ENCODE measurements at places on chromosomes 12 and 14. TPM values are rescaled to one million over a fixed set of nuclear protein-coding genes. Genes with fewer than 3 reads are reported as not detected.

APOF gene
- not detected for total RNA-seq

CYP27B1 gene
- total RNA-seq: not detected

- H3K36me3 ChIP-seq: peaks cover 44% of the 10 kb centered on the region
- H3K27me3 ChIP-seq: no peaks in the 10 kb centered on the region
- no peaks in the 10 kb centered on the region for H3K4me1 ChIP-seq
- DNase-seq: no peak
- H3K27ac ChIP-seq: no peak overlapping the region
These were observed 16.2 kb downstream of the AACS start for GRCh38 chr12:125081427-125081826.

- peak overlapping the region; percentile 96 for H3K27ac ChIP-seq
- peaks cover 23% of the 10 kb centered on the region for H3K4me1 ChIP-seq
- H3K36me3 ChIP-seq: no peaks in the 10 kb centered on the region
These were observed 371 bp downstream of the CHD8 start for GRCh38 chr14:21455592-21455911.

DNAI7 gene
- not detected for total RNA-seq

- H3K36me3 ChIP-seq: no peaks in the 10 kb centered on the region
- H3K4me3 ChIP-seq: no peak overlapping the region
- H3K4me1 ChIP-seq: no peaks in the 10 kb centered on the region
- DNase-seq: no peak
These were observed 264.3 kb downstream of the PRKD1 start for GRCh38 chr14:29663281-29663801.

ABCC9 gene
- total RNA-seq: 3.7 TPM

GRCh38 chr12:26153421-26154154, 28.8 kb upstream of the BHLHE41 start:
- no peaks in the 10 kb centered on the region for H3K27me3 ChIP-seq
- no peaks in the 10 kb centered on the region for H3K4me1 ChIP-seq
- H3K4me3 ChIP-seq: no peak overlapping the region
- no peaks in the 10 kb centered on the region for H3K36me3 ChIP-seq
- peak; percentile 58 for DNase-seq

- H3K36me3 ChIP-seq: no peaks in the 10 kb centered on the region
- H3K27ac ChIP-seq: no peak overlapping the region
- no peaks in the 10 kb centered on the region for H3K27me3 ChIP-seq
These were observed 6.8 kb downstream of the CPNE6 start for GRCh38 chr14:24078146-24078545.

P2RX2 gene
- 3.8 TPM for total RNA-seq

DNA sequence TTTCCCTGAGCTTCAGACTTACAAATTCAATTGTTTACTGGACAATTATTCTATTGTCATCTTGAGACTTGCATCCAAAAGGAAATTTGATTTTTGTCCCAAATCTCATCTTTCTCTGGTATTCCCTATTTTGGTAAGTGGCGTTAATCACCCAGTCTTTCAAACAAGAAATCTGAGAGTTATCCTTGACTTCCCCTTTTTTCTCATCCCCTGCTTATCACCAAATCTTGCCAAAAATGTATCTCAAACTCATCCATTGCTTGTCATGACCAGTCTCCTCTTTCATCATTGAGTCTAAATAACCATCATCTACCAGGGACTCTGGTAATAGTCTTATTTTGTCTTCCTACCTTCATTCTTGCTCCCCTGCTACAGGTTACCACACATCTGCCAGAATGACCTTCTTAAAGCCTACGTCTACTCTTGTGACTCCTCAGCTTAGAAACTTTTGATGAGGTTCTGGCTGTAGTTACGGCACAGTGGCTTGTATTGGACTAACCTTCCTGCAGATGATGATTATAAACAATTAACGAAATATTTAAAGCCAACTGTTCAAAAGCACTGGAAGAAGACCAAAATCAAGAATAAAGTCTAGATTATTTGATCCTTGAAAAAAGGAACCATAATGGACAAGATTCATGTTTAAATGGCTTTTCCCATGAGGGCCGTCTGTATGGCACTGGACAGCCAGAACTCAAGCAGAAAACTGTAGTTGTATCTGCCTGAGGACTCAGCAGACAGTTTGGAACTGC, 9.0 kb upstream of the ANO2 start:
- no peak overlapping the region for H3K27ac ChIP-seq
- no peaks in the 10 kb centered on the region for H3K27me3 ChIP-seq
- DNase-seq: no peak
- no peaks in the 10 kb centered on the region for H3K36me3 ChIP-seq
- no peak overlapping the region for H3K4me3 ChIP-seq

LUM gene
- 65.2 TPM for total RNA-seq

GRCh38 chr14:73221945-73222344, 15.4 kb upstream of the PAPLN start:
- H3K4me3 ChIP-seq: no peak overlapping the region
- DNase-seq: no peak
- no peaks in the 10 kb centered on the region for H3K27me3 ChIP-seq
- H3K4me1 ChIP-seq: no peaks in the 10 kb centered on the region
- H3K27ac ChIP-seq: no peak overlapping the region

GRCh38 chr12:85190728-85191127, 89.3 kb upstream of the ALX1 start:
- H3K4me1 ChIP-seq: no peaks in the 10 kb centered on the region
- H3K36me3 ChIP-seq: no peaks in the 10 kb centered on the region
- no peak overlapping the region for H3K4me3 ChIP-seq
- no peak overlapping the region for H3K27ac ChIP-seq
- no peak for DNase-seq

GRCh38 chr14:92451755-92452154, 61.8 kb upstream of the RIN3 start:
- no peaks in the 10 kb centered on the region for H3K4me1 ChIP-seq
- no peak overlapping the region for H3K27ac ChIP-seq
- H3K36me3 ChIP-seq: no peaks in the 10 kb centered on the region
- no peaks in the 10 kb centered on the region for H3K27me3 ChIP-seq
- H3K4me3 ChIP-seq: no peak overlapping the region
- no peak for DNase-seq

DPF3 gene
- total RNA-seq: 11.1 TPM

DNA sequence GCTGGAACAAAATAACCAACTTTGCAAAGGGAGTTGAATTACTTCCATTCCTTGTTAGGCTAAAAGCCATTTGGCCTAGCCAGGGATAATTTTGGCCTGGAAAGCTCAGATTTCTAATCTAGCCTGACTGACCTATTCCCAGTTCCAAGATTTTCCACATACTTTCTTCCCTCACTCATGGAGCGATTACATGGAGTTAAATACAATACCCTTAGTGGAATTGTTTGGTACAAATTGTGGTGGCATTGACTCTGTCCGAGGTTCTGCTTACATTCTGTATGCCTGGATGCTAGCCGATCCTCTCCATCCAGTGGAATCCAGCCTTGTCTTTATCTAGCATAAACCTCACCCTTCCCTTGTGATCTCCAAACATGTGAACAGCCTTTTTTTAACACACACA, 965.1 kb downstream of the DIO2 start:
- no peak overlapping the region for H3K27ac ChIP-seq
- no peaks in the 10 kb centered on the region for H3K4me1 ChIP-seq
- H3K27me3 ChIP-seq: no peaks in the 10 kb centered on the region
- DNase-seq: no peak

GRCh38 chr12:101727098-101727497, 12.2 kb downstream of the SYCP3 start:
- no peak overlapping the region for H3K27ac ChIP-seq
- H3K36me3 ChIP-seq: no peaks in the 10 kb centered on the region
- no peak for DNase-seq
- H3K4me1 ChIP-seq: no peaks in the 10 kb centered on the region

DNA sequence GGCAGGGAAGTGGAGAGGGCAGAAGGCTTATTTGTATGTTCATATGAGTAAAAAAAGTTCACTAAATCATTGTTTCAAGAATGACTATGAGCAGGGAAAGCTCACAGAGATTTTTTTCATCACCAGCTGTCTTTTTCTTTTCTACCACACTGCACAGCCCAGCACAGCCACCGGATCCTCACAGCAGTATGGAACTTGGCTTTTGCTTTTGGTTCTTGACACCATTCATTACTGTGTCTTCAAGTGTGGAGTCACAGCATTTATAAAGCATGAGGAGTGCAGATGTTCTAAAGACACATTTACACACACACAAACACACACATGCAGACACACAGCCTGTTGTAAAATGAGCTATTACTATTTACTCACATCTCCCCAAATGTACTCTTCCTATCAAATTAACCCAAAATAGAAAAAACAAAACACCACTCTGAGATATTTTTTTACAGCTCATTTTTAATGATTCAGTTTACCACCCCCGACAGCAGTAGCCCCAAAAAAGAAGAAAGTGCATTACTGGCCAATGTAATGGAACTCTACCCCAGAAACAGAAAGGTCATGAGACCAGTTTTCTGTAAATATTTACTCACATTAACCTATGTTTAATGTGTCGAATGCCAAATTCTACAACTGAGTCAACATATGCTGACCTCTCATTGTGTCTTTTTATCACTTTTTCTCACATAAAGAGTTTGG, 60.5 kb downstream of the BTG1 start:
- no peak overlapping the region for H3K4me3 ChIP-seq
- no peaks in the 10 kb centered on the region for H3K36me3 ChIP-seq
- no peak overlapping the region for H3K27ac ChIP-seq
- H3K4me1 ChIP-seq: no peaks in the 10 kb centered on the region
- no peaks in the 10 kb centered on the region for H3K27me3 ChIP-seq

DNA sequence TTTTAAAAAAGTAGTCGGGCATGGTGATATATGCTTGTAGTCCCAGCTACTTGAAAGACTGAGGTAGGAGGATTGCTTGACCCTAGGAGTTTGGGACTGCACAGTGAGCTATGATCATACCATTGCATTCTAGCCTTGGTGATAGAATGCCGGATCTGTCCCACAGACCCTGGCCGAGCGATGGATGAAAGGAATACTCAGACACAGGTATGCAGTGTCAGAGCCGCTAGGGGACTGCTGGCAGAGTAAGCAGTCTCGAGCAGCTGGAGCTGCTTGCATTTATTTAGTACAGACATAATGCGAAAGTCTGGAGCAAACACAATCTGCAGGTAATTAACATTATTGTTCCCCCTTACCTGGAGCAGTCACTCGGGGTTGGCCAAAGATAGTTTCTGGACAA, 18.6 kb downstream of the AICDA start:
- H3K36me3 ChIP-seq: no peaks in the 10 kb centered on the region
- H3K27ac ChIP-seq: no peak overlapping the region
- no peaks in the 10 kb centered on the region for H3K4me1 ChIP-seq
- DNase-seq: no peak
- no peak overlapping the region for H3K4me3 ChIP-seq
- H3K27me3 ChIP-seq: no peaks in the 10 kb centered on the region

Data from Peyer's patch (tissue), 4 donors.